ENCODE measurements at places on chromosomes 5 and 9.

DNA sequence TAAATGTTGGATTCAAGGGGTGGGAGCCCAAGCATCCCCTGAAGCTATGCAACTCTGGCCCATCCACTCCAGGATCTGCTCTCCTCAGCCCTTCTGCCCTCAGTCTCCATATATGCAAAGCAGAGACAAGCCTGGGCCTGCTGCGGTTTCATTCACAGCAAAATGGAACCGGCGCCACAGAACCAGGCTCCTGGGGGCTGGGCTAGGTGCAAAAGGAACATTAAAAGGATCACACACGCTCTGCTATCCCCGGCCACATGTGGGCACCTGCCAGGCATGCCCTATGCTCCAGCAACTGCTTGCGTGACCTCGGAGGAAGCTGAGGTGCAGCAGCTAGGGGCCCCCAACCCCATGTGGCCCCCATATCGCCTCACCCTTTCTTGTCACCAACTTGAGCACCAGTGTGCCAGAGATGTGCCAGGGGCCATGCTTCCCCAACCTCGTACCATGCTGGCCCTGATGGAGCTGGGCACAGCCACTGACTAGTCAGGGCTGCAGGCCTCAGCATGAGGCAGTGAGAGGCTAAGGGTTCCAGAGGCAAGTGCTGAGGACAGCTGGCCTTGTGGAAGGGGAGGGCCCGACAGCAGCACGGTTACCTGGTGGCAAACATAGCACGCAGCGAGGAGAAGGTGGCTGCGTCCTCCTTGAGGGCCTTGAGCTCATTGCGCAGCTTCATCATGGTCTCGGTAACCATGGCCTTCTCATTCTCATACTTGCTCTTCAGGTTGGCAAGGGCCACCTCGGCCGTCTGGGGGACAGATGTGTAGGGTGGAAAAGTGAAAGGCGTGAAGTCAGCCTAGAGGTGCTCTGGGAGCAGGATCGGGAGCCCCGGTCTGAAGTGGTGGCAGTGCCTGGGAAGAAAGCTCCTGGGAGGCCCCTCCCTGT, 47.2 kb downstream of the BICD2 start:
- DNase-seq, result no peak

GRCh38 chr5:15683332-15683731, 183.4 kb downstream of the FBXL7 start:
- DNase-seq, result no peak

DNA sequence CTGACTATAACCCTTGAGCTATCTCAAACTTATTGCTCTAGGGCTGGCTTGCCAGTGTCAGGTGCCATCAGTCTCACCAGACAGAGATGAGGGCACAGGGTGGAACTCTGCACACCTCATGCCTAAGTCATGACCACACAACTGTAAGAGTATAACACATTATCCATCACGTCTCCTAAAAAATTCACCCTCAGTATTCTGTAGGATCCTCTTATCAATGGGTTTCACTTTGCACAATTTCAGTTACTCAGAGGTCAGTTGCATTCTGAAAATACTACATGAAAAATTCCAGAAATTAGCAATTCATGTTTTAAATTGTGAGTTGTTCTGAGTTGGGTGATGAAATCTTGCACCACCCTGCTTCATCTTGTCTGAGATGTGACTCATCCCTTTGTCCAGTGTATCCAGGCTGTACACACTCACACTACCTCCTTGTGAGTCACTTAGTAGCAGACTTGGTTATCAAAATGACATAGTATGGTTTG, 690.9 kb upstream of the CDH18 start:
- DNase-seq, result no peak

GRCh38 chr5:134394932-134395331, 16.7 kb downstream of the CDKN2AIPNL start:
- DNase-seq, result no peak

DNA sequence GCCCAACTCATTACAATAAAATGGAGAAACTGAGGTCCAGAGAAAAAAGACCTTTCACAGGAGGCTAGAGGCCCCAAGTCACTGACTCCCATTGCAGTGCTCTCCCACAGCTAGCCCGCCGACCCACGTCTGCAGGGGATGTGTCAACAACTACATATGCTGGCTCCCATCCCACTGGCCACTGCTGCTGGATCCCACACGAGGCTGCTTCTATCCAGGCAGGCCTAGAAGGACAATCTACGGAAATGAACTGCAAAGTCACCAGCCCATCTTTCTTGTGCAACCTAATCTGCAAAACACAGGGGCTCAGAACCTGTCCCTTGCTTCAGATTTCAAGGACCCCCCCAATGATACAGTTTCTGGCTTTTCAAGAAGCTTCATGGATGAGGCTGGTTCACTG, 24.0 kb downstream of the RAPGEF1 start:
- no peak for DNase-seq
